ENCODE measurements at places on chromosomes 1 and 21.

- no peak for DNase-seq
Observed at GRCh38 chr21:42220138-42220701, 1.3 kb downstream of the ABCG1 start.

GRCh38 chr21:38567335-38567969 lies 69.2 kb upstream of the ERG start:
- no peak for DNase-seq

GRCh38 chr1:109782514-109782913 lies 18.8 kb upstream of the EPS8L3 start:
- DNase-seq = no peak

DNA sequence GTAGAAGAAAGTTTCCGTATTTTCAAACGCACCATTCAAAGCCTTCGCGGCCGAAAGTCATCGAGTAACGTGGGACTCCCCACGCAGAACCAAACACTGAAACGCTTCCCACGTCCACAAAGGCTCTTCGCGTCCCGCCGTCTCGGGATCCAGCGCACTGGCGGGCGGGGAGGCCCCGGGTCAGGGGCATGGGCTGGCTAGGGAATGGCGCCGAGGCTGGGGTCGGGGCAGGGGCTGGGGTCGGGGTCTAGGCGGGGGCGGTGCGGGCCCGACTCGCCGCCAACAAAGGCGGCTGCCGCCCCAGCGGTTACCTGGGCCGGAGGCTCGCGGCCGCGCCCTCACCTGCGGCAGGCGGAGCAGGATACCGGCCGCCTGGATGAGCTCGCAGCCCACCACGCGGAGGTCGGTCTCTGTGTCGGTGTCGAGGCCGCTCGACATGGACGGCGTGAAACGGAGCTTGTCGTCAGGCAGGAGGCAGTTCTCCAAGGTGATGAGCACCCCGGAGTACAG lies 403 bp downstream of the CCNL2 start:
- no peak for DNase-seq

GRCh38 chr1:21117597-21118001 lies 59.1 kb downstream of the EIF4G3 start:
- no peak for DNase-seq

- DNase-seq = no peak
Observed at GRCh38 chr1:19750101-19750881, 49.4 kb downstream of the TMCO4 start.

DNA sequence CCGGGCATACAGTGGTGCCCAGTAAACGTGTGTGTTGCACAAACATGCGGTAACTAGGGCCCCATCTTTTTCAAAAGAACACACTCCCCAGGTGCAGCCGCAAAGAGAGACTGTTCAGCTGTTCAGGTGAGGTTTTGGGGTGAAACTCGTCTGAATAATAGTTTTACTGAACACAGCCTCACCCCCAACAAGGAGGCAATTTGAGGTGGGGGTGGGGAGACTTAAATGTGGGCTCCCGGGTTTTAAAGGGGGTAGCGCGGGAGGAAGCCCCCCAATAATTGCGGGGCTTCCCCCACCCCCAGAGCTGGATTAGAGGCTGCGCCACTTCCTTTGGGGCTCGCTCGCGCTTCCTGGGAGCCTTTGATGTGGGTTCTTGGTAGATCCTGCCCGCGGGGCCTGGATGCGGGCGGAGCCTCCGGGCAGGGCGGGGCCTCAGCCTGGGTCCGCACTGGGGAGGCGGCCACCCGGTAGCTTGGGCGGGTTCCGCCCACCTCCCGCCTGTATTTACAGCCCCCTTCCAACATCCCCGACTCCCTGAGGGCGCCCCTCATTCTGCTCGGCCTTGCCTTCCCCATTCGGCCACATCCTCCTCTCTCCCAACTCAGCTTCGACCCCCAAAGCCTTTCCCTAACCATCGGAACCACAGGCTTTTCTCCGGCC lies 6.4 kb upstream of the EPHA2 start:
- no peak for DNase-seq

- no peak for DNase-seq
Observed at GRCh38 chr1:63987628-63988024, 213.8 kb downstream of the ROR1 start.

DNA sequence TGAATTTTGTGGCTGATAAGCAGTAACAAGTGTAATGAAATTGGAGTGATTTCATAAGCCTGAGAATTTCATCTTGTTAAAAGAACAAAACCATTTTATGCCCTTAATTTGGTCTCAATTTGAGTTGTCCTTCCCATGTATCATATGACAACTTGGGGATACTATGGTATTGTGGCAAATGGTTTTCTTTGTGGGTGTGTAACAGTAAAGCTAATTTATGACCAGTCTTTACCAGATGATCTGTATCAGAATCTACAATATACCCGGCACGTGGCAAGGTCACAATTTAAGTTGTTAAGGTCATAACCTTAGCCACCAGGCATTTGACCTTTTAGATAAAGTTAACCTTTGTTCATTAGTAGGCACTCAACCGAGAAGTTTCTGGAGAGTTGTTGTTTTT lies 9.1 kb downstream of the NFIA start:
- no peak for DNase-seq

- no peak for DNase-seq
Observed at GRCh38 chr1:17141441-17142197, 22.4 kb upstream of the PADI2 start.

DNA sequence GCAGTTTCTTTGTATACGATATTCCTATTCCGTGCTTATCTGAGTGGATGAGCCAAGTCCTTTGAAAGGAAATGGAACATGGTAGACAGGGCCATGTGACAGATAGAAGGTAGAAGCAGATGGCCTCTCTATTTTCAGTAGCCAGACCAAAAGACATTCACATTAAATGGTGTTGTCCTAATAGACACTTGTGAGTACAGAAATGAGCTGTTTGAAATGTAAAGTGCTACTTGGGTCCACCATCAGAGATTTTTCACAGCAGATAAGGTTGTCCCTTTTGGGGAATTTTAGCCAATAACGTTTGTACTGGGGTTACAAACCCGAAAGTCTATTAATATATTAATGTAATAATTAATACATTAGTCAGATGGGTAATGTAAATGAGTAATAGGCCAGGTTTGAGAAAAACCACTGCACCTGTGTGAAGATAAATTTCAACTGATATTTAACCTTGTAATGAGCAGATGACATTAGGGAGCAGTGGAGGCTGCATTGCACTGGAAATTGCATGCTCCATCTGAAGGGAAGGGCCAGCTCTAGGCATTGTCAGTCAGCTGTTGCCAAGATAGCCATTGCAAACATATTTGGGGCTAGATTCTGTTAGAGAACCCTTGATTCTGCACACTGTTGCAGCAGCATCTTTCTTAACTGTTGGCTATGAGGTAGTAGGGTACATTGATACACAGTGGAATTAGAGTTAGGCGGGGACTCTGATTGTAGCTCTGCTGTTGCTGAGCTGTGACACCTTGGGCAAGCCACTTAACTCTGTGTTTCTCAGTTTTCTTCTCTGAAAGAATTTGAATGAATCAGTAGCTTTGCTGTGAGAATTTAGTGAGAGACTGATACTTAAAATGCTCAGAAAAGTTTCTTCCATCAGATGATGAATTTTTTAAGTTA lies 43.8 kb downstream of the FGGY start:
- DNase-seq = no peak

- no peak for DNase-seq
Observed at GRCh38 chr1:54331091-54331772, 75.0 kb downstream of the SSBP3 start.

DNA sequence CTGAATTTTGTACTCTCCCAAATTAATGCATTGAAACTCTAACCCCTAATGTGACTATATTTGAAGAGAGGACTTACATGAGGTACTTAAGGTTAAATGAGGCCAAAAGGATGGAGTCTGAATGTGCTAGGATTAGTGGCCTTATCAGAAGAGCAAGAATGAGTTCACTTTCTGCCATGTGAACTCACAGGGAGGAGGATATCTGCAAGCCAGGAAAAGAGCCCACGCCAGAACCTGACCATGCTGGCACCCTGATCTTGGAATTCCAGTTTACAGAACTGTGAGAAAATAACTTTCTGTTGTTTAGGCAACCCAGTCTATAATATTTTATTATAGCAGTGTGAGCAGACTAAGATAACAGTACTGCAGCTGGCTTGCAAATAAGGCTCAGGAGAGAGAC lies 12.2 kb upstream of the FASLG start:
- no peak for DNase-seq

DNA sequence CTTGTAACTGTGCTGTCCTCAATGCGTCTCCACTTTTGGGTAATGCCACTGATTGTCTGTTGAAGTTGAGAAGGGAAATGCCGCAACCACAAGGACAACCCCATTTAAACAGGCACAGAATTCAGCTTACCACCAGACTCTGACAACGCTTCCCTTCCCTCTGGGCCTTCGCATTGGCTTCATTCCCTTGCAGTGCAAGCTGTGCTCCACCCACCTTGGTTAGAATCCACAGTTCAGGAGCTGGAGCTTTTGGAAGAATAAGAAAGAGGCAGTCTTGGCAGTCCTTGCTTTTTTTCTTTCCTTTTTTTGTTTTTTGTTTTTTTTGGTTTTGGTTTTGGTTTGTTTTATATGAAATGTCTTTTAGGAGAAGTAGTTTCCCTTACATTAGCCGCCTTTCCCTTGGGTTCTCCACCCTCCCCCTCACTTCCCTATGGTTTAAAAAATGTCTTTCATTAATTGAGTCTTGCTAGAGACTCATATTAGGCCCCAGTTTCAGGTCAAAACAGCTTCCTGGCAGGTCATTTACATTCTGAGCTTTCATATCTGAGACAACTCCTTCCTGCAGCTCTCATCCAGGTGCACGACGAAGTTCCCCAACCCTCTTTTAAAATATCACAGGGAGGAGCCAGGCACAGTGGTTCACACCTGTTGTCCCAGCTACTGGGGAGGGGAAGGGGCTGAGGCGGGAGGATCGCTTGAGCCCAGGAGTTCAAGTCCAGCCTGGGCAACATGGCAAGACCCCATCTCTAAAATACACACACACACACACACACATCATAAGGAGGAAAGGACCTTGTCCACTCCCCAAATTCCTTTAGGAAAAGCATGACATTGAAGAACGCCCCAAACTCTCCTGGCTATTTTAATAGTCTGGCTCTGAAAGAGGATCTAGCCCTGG lies 20.7 kb upstream of the LAX1 start:
- DNase-seq = peak; percentile 16

DNA sequence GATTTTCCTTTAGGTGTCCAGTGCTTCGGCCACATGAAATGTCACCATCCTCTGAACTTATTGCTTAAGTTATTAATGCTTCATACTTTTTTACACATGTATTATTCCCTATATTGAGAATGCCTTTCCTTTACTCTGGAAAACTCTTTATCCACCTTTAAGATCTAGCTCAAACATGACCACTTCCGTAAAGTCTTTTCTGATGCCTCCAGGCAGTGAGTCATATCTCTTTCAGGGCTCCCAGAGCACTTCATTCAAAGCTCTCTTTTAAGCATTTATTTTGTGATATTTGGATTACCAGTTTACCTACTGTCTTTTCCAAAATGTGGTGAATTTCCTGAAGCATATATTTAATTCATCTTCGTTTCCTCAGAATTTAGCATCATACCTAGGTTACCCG lies 178.9 kb downstream of the HS2ST1 start:
- DNase-seq = no peak

GRCh38 chr1:167789501-167789900 lies 67.7 kb downstream of the MPZL1 start:
- no peak for DNase-seq

GRCh38 chr1:89536555-89537341 lies 12.1 kb downstream of the LRRC8B start:
- DNase-seq = no peak

- no peak for DNase-seq
Observed at GRCh38 chr1:59609245-59609644, 205.5 kb upstream of the HOOK1 start.

GRCh38 chr1:236338096-236338495 lies 56.0 kb upstream of the EDARADD start:
- no peak for DNase-seq

DNA sequence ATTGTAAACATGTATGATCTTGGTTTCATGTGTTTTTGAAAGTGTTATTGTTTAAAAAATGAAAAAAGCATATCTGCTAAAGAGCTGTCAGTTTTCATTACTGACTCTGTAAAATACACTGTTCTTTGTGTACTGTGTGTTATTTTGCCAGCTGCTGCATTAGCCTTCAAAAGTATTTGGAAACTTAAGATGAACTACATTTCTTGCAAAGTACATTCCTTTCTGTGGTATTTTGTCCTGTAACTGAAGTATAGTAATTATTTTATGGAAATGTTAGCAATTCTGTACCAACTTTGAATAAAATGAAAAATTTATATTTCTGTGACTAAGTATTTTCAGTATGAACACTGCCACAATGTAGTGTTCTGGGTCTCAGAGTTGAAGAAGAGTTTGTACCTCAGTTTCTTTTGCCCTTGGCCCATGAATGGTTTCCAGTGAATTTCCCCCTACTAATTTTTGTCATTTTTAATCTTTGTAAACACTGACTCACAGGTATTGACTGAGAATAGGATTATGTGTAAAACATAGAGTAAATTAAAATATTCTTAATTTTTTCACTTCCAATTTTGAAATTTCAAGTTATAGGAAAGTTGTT lies 32.7 kb downstream of the MRPS6 start:
- DNase-seq = no peak

DNA sequence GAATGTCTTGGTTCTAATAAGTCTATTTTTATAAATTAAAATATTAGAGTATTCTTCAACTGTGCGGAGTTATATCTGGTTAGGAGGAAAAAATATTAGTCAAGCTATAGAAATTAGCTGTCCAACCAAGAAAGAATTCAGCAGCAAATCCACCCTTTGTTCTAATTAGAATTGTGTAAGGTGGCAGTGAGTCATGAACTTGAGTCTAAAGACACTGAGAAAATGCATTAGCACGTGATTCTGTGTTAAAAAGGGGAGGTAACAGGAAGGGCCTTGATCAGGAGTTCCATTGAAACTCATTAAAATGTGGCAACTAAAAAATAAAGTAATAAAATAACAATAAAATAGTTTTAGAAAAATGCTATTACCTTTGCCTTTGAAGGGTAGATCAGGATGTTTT lies 398.2 kb upstream of the RGS18 start:
- DNase-seq = no peak

- no peak for DNase-seq
Observed at GRCh38 chr1:64572222-64572900, 102.4 kb downstream of the CACHD1 start.

GRCh38 chr1:153651771-153652170 lies 6.7 kb upstream of the SNAPIN start:
- no peak for DNase-seq

DNA sequence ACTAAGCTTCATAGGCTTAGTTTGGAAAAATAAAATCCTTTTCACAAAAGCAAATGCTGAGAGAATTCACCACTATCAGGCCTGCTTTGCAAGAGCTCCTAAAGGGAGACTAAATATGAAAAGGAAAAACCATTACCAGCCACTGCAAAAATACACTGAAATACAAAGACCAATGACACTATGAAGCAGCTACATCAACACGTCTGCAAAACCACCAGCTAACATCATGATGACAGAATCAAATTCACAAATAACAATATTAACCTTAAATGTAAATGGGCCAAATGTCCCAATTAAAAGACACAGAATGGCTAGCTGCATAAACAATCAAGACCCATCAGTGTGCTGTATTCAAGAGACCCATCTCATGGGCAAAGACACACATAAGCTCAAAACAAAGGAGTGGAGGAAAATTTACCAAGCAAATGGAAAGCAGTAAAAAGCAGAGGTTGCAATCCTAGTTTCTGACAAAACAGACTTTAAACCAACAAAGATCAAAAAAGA lies 28.8 kb downstream of the AKT3 start:
- no peak for DNase-seq

GRCh38 chr21:36034211-36034913 lies 26.0 kb downstream of the SETD4 start:
- no peak for DNase-seq

- DNase-seq = no peak
Observed at GRCh38 chr1:29260531-29260930, 24.2 kb downstream of the PTPRU start.

GRCh38 chr1:159924025-159924790 lies 1.1 kb downstream of the TAGLN2 start:
- peak; percentile 84 for DNase-seq

All from ascending aorta (tissue), 2 donors.